Cerebellar cortex (tissue), 1 donor: ENCODE measurements at places on chromosomes 7 and 10.

GRCh38 chr10:33111488-33112051, 153.5 kb upstream of the ITGB1 start:
- no peak for DNase-seq

DNA sequence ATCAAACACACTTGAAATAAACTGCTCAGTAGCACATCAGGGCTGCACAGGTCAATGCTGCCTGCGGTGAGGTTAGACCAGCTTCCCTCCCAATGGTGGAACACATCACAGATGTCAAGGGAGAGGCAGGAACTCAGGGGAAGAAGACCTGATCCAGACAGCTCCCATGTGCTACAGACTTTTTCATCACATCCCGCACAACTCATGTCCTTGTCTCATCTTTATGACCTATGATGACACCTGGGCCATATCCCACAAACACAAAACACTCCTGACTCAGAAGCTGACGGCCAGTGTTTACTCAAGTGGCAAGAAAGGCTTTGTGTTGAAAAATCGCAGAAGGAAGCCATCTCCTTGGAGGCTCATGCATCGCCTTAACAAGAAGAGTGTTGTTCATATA, 91.6 kb downstream of the HTR5A start:
- no peak for DNase-seq

- no peak for DNase-seq
Measured at GRCh38 chr7:159240962-159241361, 96.3 kb upstream of the VIPR2 start.

GRCh38 chr7:149846436-149847046, 8.4 kb downstream of the ZNF862 start:
- DNase-seq, result no peak

GRCh38 chr10:6787091-6787490, 207.0 kb upstream of the PRKCQ start:
- no peak for DNase-seq

- no peak for DNase-seq
Measured at GRCh38 chr10:121988361-121989324, at the start of gene TACC2. TACC2 (plus strand) TSS chr10:121989163; CDS start chr10:122021982, 32,819 bp downstream.

- DNase-seq, result no peak
Measured at GRCh38 chr7:30561389-30561788, 33.3 kb upstream of the GARS1 start.

DNA sequence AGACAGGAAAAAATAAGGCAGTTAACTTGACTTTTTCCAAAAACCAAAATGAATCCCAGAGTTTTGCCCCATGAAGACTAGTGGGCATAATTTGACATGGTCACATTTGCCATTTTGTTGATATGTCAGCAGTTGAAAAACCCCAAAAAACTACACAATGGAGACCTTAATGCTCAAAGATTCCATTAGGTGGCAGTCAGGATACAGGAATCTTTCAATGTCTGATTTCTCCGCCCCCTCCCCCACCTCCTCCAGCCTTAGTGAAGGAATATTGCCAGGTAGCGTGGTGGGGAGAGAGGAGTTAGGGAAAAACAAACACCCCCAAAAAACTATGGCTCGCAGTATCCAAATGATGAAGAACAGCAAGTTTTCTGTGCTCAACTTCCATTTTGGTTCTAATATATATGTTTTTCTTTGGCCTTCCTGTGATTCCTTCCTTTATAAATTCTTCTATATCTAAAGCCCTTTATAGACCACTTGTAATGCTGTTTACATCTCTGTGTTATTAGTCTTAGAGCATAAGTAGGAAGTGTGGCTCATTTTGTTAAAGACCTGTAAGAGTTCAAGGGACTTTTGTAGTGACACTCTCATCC, 6.7 kb upstream of the SMNDC1 start:
- peak; percentile 82 for DNase-seq

DNA sequence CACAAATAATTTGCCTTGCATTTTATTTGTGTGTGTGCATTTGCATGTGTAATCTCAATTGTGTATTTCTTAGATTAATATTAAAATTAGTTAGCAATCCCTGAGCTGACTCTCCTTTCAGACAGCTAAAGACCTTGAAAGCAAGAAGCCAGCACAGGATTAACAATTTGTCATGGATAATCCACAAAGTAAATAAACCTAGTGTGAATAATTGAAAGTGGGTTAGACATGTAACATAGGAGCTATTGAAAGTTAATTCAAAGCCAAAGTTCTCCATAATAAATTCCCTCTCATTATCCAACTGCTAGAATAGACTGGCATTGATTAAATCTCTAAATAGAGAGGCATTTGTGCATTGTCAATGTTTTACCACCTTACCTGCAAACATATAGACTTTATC, 326.1 kb downstream of the PLXDC2 start:
- no peak for DNase-seq

GRCh38 chr10:5662708-5663579, 3.5 kb downstream of the ASB13 start:
- no peak for DNase-seq

- DNase-seq, result no peak
Measured at GRCh38 chr7:111593343-111593742, 31.1 kb upstream of the IMMP2L start.

DNA sequence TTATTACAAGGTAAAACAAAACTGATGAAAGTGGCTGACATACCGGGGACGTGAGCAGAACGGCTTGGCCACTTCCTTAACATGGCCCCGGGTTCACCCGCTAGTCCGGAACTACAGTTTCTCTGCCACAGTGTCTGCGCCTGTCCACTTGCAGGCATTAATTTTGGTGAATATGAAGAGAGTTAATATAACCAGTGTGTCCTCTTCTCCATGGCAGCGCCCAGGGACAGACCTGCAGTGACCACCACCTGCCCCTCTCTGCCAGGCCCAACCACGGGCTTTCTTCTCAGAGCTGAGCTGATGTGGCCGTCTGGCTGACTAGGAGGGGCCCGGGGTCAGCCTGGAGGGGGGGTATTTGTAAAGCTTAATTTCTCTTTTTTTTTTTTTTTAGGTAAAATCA, 1.1 kb upstream of the NDUFB2 start:
- no peak for DNase-seq

DNA sequence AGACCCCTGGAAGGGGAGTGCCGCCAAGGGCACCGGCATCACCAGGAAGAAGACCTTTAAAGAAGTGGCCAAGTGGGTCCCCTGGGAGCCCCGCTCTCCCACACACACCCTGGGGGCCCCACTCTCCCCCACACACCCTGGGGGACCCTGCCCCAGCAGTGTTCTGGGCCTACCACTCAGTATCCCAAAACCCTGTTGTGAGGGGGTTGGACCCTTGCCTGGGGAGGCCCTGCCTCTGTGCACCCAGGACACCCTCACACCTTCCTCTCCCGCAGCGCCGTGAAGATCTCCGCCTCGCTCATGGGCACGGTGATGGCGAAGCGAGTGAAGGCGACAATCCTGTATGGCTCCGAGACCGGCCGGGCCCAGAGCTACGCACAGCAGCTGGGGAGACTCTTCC, 10.7 kb downstream of the NOS3 start:
- no peak for DNase-seq

DNA sequence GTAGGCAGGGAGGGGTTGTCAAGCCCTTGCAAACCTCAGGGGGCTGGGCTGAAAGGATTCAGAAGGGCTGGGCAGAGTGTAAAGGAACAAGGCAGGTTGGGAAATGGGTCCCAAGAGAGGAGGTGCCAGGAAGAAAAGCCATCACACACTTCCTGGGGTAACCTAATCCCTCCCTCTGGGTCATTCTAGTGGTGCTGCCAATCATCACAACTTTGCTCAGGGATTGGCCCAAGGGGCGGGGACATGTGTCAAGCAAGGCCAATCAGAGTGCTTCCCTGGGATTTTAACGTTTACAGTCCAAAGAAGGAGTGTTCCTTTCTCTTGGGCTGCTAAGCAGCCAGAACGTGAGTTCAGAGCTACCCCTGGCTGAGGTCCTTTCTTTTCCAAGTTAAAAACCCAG, 57.1 kb upstream of the NPTX2 start:
- DNase-seq, result no peak

DNA sequence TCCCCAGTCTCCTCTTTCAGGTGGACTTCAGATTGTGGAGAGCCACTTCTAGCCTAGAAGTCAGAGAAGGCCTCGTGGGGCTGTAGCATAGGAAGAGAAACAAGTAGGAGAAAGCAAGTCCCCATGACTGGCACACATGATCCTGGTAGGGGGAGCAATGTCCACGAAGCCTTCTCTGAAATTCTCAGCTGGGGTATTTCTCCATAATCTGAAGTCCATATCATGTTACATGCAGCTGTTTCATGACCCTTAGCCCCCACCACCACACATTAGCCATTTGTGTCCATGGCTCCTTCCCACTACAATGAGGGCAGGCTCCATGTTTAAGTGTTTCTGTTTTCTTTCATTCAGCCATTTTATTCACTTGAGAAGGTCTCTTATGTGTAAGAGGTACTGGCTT, 43.2 kb downstream of the LAMB4 start:
- no peak for DNase-seq

DNA sequence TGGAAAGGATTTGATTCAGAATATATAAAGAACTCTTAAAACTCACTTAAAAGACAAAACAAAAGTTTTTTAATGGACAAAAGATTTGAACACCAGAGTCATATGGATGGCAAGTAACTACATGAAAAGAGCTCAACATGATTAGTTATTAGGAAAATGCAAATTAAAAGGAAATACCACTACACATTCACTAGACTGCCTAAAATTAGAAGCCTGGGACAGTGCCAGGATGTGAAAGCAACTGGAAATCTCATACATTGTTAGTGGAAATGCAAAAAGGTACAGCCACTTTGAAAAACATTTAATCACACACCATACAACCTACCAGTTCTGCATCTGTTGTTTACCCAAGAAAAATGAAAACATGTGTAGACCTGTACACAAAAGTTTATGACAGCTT, 48.8 kb downstream of the RALA start:
- DNase-seq, result peak; percentile 34

- peak; percentile 66 for DNase-seq
Measured at GRCh38 chr7:98294798-98295382, 13.4 kb downstream of the BRI3 start.

DNA sequence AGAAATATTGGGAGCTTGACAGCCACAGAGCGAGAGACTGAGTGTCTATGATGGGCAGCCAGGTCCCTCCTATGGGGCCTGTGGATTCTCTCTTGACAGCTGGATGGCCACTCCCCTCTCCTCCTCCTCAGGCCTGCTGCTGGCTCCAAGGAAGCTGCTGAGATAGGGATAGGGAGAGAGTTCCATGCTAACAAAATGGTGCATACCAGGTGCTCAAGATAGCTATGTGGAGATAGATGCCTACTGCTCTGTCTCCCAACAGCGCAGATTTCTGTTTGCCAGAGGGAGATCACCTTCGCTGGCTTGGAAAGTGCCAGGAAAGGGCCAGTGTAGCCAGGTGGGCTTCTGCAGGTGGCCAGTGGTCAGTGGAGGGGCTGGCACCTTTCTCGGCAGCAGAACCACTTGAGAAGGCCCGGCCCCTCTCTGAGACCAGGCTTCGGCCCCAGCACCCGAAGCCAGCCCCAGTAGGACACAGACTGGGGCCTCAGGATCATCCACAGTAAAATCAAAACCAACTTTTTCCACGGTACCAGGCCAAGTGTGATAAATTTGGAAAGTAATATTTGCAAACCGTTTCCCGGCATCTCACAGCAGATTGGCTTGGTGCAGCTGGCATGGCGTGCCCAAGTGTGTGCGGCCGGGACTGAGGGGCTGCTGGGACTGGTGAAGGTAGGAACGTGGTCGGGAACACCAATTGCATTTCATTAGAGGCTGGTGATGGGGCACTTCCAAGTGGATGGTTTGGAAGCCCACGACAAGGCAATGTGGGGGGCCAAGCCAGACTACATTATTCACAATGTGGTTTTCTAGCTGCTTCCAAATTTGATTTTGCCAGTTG, 139.6 kb downstream of the PTPN20 start:
- no peak for DNase-seq

DNA sequence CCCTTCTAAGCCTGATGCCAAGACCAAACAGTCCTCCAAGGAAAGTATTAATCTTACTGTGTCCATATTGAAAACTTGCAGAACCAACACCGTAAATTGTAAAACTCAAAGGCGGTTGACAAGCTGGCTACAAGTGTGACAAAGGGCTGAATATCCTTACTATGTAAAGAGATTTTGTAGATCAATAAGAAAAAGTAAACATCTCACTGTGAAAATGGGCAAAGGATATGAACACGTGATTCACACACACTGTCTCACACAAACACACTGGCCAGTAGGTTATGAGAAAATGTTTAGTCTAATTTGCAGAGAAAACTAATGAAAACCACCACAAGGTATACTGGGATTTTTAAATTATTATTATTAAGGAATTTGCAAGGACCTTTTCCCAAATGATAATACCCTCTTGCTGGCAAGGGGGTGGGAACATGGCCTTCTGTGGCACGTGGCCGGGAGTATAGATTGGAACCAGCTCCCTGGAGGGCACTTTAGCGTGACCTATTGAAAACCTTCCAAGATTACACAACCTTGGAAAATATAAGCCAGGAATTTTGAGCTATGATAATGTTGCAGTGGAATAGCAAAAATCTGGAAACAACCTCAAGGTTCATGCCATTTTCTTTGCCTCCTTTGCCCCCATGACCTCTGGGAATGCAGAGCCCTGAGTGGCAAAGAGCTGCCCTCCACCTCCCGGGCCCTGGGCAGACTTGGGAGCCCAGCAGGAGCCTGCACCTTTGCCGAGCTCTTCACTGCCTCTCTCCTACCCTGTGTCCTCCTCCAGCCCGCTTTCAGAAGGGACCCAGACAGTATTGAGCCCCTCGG, 26.2 kb upstream of the SLC29A3 start:
- DNase-seq, result no peak

DNA sequence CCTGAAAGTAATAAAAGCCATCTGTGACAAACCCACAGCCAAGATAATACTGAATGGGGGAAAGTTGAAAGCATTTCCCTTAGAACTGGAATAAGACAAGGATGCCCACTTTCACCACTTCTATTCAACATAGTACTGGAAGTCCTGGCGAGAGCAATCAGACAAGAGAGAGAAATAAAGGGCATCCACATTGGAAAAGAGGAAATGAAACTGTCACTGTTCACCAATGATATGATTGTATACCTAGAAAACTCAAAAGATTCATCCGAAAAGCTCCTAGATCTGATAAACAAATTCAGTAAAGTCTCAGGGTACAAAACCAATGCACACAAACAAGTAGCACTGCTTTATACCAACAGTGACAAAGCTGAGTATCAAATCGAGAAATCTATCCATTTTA, 581.7 kb upstream of the TEX47 start:
- DNase-seq, result no peak

- DNase-seq, result no peak
Measured at GRCh38 chr10:11608159-11609013, 3.1 kb downstream of the USP6NL start.

DNA sequence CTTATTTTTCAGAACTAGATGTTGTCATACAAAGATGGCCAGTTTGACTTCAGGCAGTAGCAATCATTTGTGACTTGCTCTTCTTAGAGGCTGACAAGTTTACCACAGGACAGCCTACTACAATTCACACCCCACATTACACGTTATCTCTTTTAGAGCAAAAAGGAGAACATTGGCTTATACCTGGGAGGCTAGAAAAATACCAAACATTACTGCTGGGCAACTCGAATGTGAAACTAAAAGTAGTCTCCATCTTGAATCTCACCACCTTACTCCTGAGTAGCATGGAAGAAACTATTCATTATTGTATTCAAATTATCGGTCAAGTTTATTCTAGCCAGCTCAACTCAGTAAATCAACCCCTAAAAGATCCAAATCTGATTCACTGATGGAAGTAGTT, 90.7 kb upstream of the TMEM26 start:
- no peak for DNase-seq

- DNase-seq, result no peak
Measured at GRCh38 chr10:11451640-11452260, 159.7 kb downstream of the USP6NL start.

GRCh38 chr10:103648251-103648635, 154.7 kb downstream of the NEURL1 start:
- no peak for DNase-seq

- DNase-seq, result no peak
Measured at GRCh38 chr7:85070967-85071628, 115.8 kb downstream of the SEMA3D start.
